Motor neuron (in vitro differentiated cells): ENCODE measurements at places on chromosomes 16 and 17.

DNA sequence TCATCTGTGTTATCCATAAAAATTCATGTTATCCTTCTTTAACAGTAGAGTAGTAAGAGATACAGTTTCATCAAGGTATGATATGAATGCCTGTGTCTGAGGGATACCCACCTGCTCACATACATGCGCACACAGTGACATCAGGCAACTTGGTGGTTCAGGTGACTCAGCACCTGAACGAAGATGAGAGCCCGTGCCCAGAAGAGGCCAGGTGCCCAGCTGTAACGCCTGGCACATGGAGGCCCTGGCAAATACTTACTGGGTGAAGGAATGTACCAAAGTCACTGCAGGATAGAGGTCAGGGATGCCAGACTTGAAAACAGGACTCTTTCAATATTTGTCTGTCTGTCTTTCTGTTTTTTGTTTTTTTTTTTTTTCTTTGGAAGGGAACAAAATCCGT, 72.6 kb upstream of the LGALS9 start:
- ATAC-seq = no peak

GRCh38 chr17:19005137-19005773, 691 bp upstream of the FAM83G start:
- no peak for ATAC-seq

GRCh38 chr16:84054916-84055315, 12.3 kb upstream of the SLC38A8 start:
- peak; percentile 52 for ATAC-seq

DNA sequence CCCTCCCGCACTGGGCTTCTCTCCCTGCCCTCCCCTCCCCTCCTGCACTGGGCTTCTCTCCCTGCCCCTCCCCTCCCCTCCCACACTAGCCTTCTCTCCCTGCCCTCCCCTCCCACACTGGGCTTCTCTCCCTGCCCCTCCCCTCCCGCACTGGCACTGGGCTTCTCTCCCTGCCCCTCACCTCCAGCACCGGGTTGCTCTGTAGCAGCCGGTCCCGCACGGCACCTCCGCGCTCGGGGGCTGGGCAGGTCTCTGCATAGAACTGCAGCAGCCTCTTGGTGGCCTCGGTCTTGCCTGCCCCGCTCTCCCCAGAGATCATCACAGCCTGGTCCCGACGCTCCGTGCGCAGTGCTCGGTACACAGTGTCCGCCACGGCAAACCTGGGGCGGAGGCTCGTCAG, 9.8 kb downstream of the MYO1C start:
- ATAC-seq = no peak

GRCh38 chr17:67994817-67995569, 1.3 kb downstream of the C17orf58 start:
- peak; percentile 2 for ATAC-seq

DNA sequence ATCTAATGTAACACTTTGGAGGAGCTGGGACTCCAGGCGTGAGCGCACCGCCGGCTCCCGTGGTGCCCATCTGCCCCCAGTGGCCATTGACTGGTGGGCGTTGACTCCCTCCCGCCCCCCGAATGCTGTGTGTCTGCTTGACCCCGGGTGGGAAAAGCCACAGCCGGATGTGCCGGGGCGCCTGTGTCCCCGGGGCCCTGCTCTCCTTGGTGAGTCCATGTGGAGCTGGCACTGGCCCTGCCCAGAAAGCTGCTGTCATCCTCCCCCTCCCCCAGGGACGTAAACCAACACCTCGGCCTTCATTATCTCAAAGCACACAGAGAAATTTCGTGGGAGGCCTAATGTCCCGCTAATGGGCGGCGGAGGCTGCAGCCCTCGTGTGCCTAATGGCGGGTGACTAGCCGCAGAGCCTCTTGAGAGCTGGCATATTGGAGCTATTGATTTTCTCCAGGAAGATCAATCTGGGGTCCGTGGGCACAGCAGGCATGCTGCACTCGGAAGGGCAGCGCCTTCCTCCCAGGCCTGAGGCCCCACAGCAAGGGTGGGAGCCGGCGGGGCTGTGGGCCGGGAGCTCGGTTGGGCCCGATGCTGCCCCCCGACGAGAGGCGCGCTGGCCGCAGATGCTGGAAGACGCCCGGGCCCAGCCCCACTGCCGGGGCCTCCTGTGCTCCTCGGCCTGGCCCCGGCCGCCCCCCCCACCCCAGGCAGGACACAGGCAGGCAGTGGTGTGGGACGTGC, 4.0 kb upstream of the PERCC1 start:
- ATAC-seq = peak; percentile 18

DNA sequence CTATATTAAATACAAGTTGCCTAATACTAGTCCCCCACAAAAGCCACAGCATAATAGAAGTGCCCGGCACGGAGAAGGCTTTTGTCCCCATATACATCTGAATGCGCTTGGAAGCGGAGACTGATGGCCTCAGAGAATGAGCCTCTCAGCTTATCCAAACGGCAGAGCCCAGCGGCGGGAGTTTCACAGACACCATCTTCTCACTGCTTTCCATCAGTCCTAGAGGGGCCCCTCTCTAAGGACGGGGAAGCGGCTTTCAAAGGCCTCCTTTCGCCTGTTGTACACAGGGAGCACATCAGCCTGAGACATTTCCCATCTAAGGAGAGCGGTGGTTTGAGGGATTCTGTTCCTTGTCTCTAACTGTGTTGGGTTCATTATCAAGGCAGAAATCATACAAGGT, 16.9 kb downstream of the NXN start:
- no peak for ATAC-seq

DNA sequence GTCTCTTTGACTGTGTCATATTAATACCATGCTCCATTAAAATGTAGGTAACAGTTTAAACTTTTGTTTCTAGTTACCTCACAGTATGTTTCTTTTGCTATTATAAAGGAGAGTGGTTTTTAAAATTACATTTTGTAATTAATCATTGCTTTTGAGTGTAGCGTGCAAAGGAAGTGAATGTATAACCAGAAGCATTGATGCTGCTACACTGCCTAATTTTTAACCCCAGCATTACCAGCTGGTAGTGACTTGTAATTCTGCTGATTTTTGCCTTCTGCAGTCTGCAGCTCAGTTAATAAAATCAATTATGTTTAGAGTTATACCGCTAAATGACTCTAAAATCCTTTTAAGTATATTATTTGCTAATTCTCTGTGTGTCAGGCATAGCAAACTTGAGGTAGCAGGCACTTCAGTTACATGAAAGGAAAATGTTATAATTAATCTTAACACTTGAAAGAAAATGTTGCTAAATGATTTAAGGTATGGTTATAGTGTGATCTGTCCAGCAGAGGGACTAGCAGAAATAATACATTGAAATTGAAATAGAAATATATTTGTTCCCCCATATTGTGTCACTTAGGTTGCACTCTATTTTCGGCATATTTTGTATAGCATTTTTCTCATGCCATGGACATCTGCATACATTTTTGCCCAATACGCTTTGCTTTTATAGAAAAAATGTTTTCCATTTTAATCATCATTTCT, 388.5 kb downstream of the CNTNAP4 start:
- no peak for ATAC-seq

DNA sequence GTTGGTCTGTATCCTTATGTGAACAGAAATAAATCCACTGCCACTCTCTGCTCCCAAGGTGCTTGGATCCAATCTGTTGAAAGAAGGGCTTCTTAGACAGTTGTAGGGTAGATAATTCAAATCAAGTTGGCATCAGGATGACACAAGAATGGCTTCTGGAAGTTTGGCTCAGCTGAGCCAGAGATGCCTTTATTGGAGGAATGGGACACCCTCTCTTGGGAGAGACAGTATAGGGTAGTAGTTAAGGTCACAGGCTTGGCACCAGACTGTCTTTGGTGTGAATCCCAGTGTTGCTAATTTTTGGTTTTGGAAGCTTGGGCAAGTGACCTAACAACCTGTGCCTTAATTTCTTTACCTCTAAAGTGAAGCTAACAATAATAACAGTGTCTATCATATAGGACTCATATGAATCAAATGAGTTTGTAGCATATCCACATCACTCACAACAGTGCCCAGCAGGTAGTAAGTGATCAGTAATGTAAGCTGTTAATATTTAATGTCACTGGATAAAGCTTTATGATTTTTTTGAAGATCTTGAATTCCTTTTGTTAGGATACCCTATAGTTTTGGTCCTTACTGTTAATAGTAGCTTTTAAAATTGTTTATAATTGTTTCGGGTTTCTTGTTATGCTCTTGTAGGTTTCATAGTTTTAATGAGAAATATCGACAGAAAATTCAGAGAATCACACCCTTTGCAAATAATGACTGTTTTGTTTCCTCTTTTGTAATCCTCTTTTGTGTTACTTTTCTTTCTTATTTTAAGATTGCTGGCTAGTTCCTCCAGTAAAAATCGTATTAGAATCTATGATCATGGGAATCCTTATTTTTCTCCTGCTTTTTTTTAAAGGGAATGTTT, 19.1 kb downstream of the ZNRF1 start:
- no peak for ATAC-seq

DNA sequence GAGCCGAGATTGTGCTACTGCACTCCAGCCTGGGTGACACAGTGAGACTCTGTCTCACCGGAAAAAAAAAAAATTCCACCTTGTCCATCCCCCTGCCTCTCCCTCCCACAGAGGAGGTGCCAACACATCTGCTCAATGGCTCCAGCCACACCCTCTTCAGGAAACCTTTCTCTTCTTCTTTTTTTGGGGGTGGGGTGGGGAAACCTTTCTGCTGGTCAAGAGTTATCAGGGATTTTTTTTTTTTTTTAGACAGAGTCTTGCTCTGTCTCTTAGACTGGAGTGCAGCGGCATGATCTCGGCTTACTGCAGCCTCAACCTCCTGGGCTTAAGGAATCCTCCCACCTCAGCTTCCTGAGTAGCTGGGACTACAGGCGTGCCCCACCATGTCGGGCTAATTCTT, 18.7 kb downstream of the TNS4 start:
- no peak for ATAC-seq

DNA sequence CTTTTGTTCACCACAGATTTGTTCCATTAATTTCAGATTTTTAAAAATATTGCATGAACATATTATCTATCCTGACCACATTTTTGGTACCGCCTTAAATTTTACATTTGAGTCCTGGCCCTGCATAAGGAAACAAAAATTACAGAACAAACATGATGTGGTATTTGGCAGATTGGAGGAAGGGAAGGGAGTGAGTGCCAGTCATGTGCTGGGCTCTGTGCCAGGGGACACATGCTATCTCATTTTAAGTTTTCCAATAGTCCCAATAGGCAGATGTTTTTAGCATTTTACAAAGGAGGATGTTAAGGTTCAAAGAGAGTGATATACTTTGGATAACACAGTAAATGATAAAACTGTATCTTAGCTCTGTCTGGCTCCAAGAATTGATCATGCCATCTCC, 185.1 kb downstream of the CDK5R1 start:
- ATAC-seq = no peak

GRCh38 chr17:75575197-75575596, 12.4 kb upstream of the MYO15B start:
- no peak for ATAC-seq

- peak; percentile 17 for ATAC-seq
These were observed 47.1 kb downstream of the VAC14 start for GRCh38 chr16:70753694-70754325.

- no peak for ATAC-seq
These were observed 19.0 kb downstream of the PRKAR1A start for GRCh38 chr17:68531252-68531651.

- no peak for ATAC-seq
These were observed 14.1 kb downstream of the TANGO6 start for GRCh38 chr16:68857479-68857878.

DNA sequence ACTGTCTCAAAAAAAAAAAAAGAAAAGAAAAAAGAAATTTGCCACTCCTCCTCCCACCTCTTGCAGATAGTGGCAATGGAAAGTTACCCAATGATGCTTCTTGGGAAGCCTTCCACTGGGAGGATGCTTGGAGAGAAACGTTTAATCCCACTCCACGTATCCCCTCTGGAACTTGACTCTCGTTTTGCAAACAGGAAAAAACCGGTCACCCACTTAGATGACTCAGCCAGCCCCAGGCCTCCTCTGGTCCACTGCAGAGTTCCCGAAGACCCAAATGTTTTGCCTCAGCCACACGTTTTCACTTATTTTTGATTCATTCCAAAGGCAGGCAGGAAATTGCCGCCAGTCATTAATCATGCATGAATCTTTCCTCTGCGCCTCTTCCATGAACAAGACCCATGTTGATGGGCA, 9.3 kb upstream of the TNFRSF17 start:
- peak; percentile 56 for ATAC-seq

- ATAC-seq = no peak
These were observed 800 bp downstream of the FXR2 start for GRCh38 chr17:7613769-7614424.

DNA sequence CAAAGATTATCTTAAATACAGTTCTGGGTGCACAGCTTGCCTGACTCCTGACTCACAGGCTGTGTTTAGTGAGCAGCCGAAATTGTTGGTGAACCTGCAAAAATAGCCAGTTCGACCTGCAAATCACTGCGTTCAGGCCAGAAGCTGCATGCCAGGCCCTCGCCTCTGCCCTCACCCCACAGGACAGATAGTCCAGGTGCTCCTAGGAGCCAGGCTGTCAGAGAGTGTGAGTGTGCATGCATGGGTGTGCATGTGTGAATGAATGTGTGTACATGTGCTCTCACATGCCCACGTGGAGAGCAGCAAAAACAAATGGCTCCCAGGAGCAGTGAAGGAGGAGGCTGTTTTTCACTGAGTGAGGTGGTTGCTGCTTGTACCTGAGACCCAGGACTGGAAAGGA, 131.8 kb downstream of the ABCC12 start:
- ATAC-seq = no peak

DNA sequence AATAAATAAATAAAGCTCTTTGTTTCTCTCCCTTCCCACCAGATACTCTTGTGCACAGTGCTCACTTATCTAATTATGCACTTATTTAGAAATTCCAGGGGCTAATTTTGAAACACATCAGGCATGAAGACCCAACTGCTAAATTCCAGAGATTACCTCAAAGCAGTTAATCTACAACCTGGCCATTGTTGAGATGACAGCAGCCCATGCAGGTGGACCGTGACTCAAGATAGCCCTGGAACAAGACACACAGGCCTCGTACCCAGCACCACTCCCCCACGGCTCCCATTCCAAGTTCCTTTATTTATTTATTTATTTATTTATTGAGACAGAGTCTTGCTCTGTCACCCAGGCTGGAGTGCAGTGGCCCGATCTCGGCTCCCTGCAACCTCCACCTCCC, 60.1 kb upstream of the NPEPPS start:
- ATAC-seq = no peak

- no peak for ATAC-seq
These were observed 19.6 kb downstream of the PIK3R6 start for GRCh38 chr17:8847891-8848290.

DNA sequence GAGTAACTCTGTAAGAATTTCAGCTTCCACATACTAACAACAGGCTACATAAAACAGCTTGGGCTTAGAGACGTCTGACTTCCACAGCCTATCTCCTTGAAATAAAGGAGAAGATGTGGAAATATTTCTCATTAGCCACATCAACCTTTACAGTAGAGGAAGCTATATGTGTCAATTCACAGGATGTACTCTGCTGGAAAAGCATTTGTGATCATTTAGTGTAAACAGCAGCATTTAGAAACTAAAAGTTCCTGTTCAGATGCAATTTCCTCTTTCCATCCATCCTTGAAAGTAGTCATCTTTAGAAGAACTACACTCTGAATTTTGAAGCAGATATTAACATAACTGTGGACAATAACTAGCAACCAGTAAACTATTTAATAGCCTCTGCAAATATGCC, 46.2 kb downstream of the XPO6 start:
- no peak for ATAC-seq

GRCh38 chr17:42562388-42563142, 617 bp downstream of the COASY start:
- ATAC-seq = peak; percentile 1
